Fibroblast of skin of abdomen (primary cell): ENCODE measurements at places on chromosomes 13 and 19.

GRCh38 chr19:22832031-22832762, at the start of gene ZNF723:
Gene ZNF723 (plus strand): TSS chr19:22832291. CDS start chr19:22832380, 89 bp downstream.
- DNase-seq: no peak

GRCh38 chr19:48344892-48345291, 18.8 kb downstream of the TMEM143 start:
- no peak for DNase-seq

- no peak for DNase-seq
These were observed 17.1 kb downstream of the GPATCH1 start for GRCh38 chr19:33098055-33098534.

- DNase-seq: no peak
These were observed 4.7 kb upstream of the CCDC169 start for GRCh38 chr13:36302289-36302688.

GRCh38 chr13:91196958-91197357, 150.5 kb upstream of the MIR17HG start:
- DNase-seq: no peak

DNA sequence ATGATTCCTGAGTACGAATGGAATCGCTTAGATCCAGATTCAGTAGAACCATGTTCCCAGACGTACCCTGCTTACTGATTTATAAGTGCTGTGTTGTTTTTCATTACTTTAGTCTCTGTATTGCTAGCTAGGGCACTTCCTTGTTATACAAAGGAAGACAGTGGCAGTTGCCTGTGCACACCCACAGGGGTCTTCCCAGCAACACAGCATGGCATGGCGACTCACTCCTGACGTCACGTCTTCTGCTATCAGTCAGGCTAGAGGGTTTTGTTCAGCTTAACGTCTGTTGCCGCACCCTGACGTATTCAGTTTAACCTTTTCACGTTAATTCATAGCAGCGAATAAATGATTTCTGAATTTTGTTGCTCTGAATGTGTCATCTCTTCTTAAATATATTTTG, 295.1 kb downstream of the MYO16 start:
- DNase-seq: no peak

- no peak for DNase-seq
These were observed 1248.9 kb downstream of the SLITRK5 start for GRCh38 chr13:88919970-88920628.

DNA sequence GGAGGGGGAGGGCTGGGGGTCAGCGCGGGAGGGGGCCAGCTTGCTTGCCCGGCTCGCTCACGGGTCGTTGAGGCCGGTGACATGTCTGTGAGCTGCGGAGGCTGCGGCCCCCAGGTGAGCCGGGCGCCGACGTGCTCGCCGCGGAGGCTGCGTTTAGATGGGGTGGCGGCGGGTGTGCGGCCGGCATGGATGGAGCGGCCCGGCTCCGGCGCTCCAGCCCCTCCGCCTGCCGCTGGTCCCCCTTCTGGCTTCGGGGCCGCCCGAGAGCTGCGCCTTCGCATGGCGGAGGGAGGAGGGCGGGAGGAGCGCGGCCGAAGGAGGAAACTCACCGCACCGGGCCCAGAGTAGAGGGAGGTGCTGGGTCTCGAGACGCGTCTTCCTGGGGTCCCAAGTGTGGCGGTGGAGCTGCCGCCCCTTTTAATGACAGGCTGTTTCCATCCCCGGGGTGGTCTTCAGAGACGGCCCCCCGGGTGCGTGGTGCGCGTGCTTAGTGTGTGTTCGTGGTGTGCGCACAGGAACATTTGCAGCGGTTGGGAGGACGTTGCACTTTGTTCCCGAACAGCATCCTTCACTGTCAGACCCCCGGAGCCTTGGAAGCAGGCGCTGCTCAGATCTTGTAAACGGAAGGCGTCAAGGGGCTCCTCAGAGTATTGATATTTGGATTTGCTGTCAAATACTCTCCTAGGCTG, at the start of gene AKAP11:
TSS of gene AKAP11 (plus strand) at position 38 of the 689 bp plus-strand sequence. CDS start 14,197 bp downstream, outside the sequence.
- peak; percentile 62 for DNase-seq

GRCh38 chr13:34698945-34699344, 243.1 kb upstream of the NBEA start:
- no peak for DNase-seq

DNA sequence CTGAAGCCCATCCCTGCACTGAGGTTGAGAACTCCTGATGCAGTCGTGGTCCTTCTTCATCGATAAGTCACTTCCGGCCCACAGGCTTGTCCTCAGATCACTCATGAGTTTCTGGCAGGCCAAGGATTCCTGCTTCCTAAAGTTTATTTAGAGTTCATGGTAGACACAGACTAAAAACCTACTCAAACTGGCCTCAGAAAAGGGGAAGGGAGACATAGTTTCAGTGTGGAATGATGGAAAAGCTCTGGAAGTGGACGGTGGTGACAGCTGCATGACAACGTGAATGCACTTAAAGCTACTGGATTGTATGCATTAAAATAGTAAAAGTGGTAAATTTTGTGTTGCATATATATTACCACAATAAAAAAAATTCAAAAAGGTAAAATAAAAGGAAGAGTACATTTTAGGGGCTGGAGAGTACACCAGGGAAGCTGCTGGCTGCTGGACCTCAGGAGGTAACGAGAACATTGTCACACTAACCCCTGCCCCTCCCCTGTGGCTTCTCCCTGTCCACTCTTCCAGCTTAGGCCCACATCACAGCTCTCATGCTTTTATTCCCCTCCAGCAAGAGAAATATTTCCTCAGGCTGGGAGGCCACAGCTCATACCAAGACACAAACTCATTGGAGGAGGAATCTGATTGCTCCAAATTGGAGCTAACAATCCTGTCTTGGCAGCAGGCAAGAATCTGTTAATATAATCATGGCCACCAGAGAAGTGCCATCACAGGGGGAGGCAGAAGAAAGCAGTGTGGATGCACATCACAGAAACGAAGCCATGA, 741.0 kb downstream of the UQCRFS1 start:
- DNase-seq: peak; percentile 37

- DNase-seq: no peak
These were observed 1.8 kb downstream of the ACOD1 start for GRCh38 chr13:76950101-76950500.

GRCh38 chr13:67438465-67438864, 208.3 kb upstream of the PCDH9 start:
- DNase-seq: no peak

DNA sequence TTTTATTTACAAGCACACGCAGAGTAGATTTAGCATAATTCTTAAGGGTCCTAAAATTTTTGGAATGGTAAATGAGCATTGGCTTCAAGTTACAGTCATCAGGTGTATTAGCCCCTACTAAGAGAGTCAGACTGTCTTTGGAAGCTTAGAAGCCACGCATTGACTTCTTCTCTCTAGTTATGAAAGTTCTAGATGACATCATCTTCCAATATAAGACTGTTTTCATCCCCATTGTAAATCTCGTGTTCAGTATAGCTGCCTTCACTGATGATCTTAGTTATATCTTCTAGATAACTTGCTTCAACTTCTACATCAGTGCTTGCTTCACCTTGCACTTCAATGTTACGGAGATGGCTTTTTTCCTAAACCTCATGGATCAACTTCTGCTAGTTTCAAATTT, 148.8 kb upstream of the SLITRK1 start:
- DNase-seq: no peak

GRCh38 chr13:109646423-109646822, 140.0 kb downstream of the IRS2 start:
- DNase-seq: no peak

- no peak for DNase-seq
These were observed 392.6 kb downstream of the SLITRK5 start for GRCh38 chr13:88063741-88064140.

DNA sequence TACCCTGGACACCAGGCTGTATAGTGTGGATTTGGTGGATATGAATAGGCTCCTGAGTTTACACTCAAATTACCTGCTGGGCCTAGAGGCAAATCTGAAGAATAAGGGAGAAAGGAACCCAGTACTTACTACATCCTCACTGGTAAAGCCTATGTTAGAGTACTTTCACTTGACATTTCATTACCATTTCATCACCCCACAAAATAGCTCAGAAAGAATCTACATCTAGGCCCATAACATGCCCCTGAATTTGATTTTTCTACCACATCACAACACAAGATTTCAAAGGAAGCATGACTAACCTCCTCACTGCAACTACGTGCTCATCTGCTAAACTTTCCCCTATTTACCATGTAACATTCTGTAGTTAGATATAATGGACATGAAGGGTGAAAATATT, 43.3 kb downstream of the VWA8 start:
- peak; percentile 85 for DNase-seq

DNA sequence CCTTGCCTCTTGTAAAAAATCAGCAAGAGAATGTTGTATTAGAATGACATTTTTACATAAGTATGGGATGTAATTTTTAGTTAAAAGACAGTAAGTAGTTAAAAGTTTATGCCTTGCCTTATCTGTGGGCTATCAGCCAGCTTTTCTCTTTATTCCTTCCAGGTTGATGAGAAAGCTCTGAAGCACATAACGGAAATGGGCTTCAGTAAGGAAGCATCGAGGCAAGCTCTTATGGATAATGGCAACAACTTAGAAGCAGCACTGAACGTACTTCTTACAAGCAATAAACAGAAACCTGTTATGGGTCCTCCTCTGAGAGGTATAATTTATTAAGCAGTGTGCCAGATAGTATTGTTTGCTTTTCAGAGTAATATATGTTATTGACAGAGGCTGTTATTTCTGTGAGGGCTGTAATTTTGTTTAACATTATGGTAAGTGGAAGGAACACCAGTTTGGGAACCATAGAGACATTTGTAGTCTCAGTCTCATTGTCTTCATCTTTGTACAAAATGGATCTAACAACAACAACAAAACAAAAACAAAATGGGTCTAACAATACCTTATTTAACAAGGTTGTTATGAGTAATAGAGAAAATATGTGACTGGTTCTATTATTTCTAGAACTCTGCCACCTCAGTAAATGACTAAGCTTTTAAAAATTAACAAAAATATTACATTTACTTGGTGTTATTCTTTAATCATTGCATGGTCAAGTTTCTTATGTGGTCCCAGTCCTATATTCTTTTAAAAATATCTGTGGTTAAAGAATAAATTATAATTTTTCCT, 112.8 kb downstream of the TDRD3 start:
- peak; percentile 3 for DNase-seq

GRCh38 chr13:36555151-36555986, 118.5 kb upstream of the SERTM1 start:
- DNase-seq: no peak

GRCh38 chr13:20588529-20589110, 21.7 kb downstream of the IFT88 start:
- DNase-seq: no peak

- no peak for DNase-seq
These were observed 23.6 kb downstream of the PNPLA6 start for GRCh38 chr19:7559102-7559501.

DNA sequence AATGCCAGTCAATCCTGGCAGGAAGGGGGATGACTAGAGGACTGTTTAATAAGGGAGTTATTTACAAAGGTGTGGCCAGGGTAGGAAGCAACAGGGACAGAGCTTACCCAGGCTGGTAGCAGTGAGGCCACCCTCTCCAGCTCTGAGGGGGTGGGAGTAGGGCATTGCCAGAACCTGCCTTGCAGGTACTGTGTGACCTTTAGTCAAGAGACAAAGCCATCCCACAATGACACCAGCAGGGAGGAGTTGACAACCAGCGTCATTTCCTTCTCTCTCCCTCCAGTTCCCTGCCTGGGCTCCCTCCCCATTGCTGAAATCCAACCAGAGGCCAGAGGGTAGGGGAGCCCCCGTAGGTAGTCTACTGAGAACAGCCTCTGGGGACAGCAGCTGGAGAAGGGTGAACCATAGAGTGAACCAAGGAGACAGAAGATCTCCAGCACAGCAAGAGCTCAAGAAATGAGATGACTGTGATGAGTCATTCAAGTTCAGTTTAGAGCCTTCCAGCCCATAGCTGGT, 33.3 kb upstream of the SPATA13 start:
- no peak for DNase-seq

DNA sequence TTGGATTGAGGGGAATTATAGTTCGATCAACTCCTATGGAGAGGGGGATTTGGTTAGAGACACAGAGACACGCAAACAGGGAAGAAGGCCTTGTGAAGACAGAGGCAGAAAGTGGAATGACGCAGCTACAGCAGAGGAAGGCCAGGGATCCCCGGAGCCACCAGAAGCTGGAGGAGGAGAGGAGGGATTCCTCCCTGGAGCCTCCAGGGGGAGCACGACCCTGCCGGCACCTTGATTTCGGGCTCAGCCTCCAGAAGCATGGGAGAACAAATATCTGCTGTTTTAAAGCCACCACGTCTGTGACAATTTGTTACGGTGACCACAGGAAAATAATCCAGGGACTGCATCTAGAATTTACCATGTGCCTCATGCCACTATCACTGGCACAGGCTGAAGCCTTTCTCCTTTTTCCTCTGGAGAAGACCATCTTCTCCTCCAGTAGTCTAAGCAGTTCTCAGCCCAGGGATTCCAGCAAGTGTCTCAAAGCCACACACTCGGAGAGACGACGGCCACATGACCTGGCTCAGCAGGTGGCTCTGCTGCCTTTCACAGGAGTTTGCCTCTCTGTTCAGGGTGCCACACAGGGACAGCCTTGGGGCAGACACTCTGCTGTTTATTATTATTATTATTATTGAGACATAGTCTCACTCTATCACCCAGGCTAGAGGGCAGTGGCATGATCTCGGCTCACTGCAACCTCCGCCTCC, 39.9 kb upstream of the CCNE1 start:
- DNase-seq: peak; percentile 49

DNA sequence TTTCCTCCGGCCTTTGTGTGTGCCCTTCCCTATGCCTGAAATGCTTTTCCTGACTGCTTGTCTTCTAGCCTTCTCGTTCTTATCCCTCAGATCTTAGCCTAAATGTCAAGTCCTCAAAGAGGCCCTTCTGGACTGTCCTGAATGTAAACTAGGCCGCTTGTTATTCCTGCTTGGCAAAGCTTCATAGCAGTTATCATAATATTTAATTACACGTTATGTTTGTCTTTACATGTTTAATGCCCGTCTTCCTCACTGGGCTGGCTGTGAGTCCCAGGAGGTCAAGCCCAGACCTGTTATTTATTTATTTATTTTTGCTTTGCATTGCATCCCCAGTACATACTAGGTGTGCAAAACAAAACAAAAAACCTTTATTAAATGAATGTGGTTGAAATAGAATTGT, 62.7 kb downstream of the SIPA1L3 start:
- no peak for DNase-seq

DNA sequence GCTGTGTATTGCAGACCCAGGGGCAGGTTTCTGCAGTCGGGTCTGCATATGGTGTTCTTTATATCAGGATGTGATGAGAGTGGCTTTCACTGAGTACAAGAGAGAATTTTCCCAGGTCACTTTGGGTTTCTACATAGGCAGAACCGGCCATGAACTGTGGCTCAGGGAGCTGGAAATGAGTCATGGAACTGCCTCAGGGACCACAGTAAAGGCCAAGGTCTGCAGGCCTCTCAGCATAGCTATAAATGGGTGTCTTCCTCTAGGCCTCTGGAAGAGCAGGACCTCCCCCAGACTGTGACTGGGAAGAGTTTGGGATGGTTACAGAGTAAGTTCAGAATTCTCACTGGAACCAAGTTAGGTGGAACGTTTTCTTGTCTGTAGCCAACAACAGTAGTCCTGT, 51.8 kb upstream of the ZNF681 start:
- no peak for DNase-seq
